Endothelial cell (in vitro differentiated cells): ENCODE measurements at places on chromosomes 11 and 22. TPM values are rescaled to one million over a fixed set of nuclear protein-coding genes. Genes with fewer than 3 reads are reported as not detected.

DNA sequence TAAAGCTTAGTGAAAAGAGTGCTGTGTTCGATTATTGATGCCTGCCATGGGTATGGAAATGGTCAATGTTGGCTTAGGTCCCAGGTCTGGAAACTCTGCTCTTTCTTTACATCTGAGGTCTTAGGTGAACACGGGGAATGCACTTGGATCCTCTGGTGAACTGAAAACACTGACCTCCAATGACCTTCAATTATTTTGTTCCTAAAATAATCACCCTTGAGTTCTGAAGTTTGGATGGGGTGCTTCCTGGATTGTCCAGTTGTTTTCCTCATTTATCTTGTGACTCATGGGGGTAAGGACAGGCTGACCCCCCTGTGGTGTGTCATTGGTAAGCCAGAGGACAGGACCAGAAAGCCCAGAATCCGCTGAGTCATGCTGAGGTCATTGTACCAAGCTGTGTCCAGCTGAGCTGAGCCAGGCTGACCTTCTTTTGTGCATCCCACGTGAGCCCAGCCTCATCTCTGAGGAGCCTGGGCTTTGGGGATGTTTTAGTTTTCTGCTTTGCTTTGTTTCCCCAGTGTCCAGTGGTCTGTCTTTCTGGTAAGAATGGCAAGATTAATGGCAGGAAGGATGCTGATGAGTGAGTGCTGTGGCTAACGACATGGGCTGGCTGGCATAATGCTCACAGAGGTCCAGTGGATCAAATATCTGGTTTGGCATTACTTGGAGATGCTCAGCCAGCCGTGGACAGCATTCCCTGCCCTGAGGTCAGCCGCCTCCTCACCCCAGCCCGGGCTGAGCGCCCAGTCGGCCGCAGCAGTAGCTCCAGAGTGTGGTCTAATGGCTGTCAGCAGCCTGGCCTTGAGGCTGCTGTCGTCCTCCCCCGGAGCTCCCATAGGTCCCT is 35.6 kb downstream of the AMPD3 start:
- no peak for DNase-seq

Gene OR5M8
- total RNA-seq = not detected

- no peak for DNase-seq
Measured at GRCh38 chr11:71525188-71525937, 1.7 kb upstream of the KRTAP5-7 start.

DNA sequence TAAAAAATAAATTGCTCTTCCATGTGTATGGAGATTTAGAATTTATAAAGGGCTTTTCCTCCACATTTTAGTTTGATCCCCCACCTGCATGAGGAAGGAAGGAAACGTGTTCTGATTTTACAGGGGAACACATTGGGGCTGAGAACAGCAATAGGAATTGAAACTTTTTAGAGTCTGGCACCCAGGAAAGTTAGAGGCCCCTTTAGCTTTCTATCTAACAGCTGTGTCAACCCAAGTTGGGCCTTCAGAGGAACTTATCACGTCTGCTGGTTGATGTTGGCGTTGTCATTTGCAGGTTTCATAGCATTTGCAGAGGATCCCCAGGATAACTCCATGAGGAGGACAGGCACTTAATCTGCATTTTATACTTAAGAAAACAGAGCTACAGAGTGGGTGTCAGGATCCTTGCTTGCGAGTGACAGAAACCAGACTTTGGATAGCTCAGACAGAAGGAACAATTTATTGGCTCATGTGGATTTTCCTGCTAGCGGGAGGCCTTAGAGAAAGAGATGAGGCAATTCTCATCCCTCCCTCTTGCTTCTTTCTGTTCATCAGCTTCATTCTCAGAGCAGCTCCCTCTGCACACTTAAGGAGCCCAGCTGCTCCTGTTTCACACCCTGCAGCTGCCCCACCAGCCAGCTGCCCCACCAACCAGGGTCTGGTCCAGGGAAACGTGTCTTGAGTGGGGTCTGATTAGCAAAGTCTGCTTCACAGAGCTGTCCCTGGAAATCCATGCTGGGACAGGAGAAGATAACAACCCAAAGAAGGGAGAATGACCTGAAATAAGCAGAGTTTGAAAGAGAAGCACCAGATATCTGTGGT is 92.5 kb upstream of the OR4B1 start:
- no peak for DNase-seq

DNA sequence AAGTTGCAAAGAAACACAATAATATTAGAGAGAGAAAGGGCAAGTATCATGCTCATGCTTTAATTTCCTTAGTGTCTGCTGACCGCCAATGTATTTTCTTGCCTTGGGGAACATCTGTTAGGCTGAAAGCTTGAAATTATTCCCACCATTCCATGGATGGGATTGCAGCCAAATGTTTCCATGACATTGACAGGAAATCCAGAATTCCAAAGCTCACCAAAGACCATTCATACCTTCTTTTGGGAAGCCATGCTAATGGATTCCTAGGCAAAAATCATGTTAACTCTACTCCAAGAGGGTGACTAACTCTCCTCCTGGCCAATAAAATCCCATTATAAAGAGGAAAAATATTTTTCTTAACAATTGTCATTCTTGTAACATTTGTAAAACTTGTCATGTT is 661.4 kb upstream of the FAT3 start:
- DNase-seq = no peak

Gene OSBPL5
- total RNA-seq = 55.2 TPM

DNA sequence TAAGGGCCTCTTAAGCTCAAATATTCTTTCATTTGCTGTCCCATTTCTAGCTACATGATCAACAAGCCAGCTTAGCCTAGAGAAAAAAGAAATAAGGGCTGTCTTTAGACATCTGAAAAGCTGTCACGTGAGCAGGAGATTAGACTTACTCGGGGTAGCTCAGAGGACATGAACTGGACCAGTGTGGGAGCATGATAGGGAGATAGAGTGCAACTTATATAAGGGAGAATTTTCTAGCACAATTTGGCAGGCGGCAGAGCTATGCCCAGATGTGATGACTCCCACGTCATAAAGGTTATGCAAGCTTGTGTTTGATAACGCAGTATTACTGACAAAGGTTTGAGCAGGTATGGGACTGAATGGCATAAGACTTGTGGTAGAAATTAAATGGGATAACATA is 28.2 kb upstream of the TPBGL start:
- DNase-seq = no peak

GRCh38 chr11:62664405-62665074 is 470 bp downstream of the C11orf98 start:
- no peak for DNase-seq

DNA sequence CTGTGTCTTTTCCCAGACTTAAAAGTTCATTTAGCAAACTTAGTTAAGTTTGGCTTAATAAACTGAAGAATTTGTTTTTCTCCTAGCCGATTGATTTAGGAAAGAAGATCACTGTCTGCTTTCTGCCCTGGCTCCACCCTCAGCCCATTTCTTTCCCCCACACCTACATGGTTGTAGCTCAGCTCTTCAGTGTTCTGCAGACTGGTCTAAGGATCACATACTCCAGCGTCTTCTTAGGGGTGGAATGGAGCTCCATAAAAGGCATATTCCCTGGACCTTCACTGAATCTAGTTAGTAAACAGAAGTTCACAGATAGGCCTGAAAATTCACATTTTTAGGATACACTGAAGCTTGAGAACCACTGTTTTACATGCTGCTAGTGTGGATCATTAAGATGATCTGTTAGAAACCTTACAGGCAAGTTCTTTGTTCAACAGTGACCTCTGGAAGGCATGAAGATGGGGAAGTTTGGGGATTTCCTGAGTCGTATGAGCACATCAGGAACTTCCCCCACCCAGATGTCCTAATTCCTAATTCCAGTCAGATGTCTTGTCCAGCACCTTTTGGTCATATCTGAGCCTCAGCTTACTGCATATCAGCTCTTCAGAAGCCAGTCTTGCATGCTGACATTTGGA is 16.8 kb downstream of the PIWIL4 start:
- no peak for DNase-seq

GRCh38 chr11:109696191-109696897 is 274.4 kb downstream of the C11orf87 start:
- DNase-seq = no peak

DNA sequence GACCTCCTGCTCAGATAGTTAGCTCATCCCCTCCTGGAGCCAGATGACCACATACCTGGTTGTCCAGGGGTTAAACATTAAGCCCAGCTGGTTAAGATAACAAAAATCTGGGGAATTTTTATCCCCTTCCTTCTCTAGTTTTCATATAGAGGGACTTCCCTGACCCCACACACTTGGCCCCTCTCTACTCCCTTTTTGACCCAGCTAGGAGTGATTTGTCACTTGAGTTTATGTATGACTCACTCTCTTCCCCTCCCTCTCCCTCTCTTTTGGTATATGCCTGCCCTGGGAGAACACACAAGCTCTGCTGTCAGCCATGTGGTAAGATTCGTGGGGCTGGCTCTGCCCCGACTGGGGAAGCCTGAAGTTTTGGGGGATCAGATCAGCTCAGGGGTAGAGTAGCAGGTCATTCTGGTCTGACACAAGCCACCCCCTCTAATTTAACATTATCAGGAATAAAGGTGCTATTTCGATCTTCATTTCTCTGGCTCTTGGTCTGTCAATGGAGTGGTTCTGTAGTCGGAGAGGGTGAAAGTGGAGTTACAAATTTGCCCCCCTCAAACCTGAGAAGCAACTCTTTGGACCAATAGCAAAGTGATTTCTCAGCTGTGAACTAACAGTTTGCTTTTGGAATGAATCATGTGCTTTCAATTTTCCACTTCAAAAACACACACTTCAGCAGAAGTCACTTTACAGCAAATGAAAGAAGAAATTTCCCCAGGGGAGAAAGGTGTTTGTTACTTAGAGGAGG is 415.3 kb upstream of the CADM1 start:
- DNase-seq = no peak

DNA sequence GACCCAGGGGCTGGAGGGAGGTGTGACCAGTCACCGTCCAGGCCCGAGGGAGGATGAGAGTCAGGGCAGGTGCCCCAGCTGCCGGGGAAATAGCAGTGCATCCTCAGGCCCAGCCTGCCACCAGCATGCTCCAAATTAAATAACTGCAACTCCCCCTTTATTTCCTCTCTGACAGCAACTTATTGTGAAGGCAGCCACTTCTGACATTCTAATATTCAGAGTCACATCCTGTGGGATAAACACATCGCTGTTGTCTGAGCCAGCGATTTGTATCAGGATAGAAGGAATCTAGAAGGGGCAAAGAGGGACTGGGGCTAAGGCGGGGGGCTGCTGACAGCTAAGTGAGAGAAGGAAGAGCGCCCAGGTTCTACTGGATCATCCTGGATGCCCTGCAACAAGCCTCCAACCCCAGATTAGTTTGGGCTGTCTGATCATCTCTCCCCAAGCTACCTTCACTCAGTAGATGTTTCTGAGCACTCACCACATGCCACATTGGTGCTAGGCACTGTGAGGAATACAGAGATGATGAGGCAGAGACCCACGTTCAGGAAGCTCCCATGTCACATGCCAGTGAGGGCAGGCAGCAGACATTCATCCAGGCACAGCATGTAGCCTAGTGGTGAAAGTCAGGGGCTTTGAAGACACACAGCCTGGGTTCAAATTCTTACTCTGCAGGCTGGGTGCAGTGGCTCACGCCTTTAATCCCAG is 214.1 kb downstream of the BUD13 start:
- DNase-seq = no peak

DNA sequence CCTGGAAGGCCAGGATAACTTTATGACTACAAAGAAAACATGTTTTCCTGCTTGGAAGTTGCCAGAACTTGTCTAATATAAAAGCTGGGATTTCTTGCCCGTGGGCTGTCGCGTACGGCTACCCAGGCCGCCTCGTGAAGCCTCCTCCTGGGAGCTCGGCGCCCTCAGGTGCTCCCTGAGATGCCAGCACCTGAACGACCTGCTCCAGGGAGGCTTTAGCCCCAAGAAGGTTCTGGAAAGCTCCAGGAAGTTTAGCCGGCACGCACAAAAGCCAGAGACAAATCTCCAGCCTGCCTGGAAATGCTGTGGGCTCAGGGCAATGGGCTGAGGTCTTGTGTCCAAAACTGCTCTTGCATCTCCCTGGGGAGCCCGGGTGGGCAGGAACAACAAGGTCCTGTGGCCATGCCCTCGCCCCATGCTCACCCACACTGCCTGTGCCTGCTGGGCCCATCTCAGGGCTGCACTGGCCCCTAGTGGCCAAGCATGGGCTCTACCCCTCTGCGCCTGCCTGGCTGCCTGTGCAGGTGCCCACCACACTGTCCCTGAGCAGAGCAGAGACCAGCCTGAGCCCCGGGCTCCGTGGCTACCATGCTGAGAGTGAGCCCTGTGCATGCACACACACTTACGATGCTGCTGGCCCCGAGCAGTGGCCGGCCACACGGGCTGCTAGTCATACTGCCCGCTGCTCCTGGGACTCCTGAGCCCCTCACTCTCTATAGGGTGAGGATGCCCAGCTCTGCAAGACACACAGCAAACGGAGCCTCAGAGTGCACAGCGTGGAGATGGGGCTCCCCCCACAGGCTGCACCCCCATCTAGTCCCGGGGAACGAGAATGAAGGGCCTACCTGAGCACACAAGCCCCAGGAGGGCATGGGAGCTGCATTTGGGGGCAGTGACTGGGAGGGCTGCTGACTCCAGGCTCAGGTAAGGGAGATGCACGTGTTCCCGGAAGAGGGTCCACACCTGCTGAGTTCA is 4.9 kb upstream of the CELSR1 start:
- peak; percentile 88 for DNase-seq

GRCh38 chr11:110312670-110313069 is 16.3 kb upstream of the RDX start:
- DNase-seq = no peak
